ENCODE measurements at places on chromosomes 16 and 17.

DNA sequence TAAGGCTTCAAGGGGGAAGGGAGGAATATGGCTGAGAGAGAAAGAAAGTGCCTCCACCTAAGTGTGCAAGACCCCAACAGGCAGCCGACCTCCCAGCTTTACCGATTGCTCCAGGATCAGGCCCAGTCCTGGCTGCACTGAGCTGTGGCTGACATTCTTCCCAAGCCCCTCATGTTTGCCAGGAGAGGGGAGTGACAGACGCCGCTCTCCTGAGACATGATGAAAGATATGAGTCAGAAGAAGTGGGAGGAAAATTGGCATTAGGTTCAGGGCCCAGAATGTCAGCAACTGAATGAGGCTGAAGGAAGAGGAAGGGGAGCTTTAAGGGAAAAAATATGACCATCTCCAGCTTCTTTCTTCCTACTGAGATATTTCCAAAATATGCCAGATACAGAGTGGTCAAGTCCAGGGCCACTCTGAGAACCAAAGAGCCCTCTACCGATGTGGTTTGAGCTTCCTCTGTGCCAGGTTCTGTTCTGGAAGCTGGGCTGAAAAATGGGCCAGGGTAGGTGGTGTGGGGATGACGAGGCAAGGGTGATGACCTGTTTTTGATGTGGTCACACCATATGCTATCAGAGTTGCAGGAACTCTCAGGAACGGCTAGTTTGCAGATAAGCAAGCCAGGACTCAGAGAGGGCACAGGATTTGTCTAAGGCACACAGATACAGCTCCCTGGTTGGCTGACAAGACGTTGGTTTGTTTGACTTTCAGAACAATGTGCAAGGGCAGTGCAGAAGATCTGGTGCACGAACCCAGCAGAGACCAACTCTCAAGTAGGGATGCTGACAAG is 176.7 kb downstream of the SOX9 start:
- no peak for DNase-seq

DNA sequence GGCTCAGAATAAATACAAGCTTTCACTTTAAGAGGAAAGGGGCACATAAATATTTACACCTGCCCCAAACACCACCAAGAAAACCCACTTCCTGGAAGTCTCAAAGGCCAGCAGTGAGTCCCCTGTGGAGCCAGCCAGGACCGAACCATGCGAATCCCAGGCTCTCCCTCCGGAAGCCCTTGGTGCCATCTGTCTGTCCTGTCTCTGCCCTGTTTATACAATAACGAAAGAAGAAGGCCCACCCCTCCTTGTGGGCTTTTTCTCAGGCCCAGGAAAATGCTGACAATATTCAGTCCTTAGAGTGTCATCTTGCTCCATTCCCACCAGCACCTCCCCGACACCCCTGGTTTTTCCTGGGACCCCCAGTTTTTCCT is 3.6 kb upstream of the SLC6A4 start:
- no peak for DNase-seq

- no peak for DNase-seq
Measured at GRCh38 chr16:12168074-12169000, 191.8 kb downstream of the SNX29 start.

GRCh38 chr16:7405166-7405565 is 72.5 kb downstream of the RBFOX1 start:
- peak; percentile 10 for DNase-seq

GRCh38 chr16:78292086-78292843 is 192.8 kb downstream of the WWOX start:
- DNase-seq = no peak

DNA sequence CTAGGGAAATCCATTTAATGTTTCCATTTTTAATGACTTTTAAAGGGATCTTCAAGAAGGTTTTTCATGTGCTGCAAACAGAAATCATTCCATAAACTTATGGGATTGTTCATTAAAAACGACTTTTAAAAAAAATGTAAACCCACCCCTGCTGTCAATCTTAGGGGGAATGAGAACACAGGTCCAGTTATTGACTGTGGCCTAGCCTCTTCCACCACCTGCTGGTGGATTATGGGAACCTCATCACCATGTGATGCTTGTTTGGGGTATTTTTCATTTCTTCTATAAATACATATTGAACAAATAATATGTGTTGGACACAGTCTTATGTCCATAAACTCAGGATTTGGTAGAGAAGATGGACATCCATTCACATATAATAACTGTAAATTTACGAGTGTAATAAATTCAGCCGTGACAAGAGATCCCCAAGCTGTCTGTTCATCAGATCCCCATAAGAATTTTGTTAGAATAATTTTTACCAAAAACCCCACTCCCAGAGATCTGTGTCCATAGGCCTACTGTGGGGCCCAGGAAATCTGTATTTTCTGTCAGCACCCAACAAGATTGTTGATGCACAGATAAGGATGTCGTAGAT is 42.0 kb upstream of the TMC5 start:
- DNase-seq = peak; percentile 34

DNA sequence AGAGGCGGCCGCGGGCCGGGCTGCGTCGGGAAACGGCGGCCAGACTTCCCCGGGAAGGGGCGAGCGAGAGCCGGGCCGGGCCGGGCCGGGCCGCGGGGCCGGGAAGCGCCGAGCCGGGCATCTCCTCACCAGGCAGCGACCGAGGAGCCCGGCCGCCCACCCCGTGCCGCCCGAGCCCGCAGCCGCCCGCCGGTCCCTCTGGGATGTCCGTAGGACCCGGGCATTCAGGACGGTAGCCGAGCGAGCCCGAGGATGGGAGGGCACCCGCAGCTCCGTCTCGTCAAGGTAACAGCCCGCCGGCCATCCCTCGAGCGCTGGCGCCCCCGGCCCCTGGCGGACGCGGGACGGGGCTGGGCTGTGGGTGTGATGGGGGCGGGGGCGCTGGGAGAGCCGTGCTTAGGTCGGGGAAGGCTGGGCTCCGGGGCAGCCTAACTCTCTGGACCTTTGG is at the start of gene CRHR1:
TSS of gene CRHR1 (plus strand) at position 28 of the 448 bp plus-strand sequence. CDS start at position 253, 225 bp downstream.
- no peak for DNase-seq

- no peak for DNase-seq
Measured at GRCh38 chr17:32621612-32622312, 135.0 kb downstream of the CDK5R1 start.

GRCh38 chr16:74871608-74872007 is 97.0 kb upstream of the FA2H start:
- no peak for DNase-seq

DNA sequence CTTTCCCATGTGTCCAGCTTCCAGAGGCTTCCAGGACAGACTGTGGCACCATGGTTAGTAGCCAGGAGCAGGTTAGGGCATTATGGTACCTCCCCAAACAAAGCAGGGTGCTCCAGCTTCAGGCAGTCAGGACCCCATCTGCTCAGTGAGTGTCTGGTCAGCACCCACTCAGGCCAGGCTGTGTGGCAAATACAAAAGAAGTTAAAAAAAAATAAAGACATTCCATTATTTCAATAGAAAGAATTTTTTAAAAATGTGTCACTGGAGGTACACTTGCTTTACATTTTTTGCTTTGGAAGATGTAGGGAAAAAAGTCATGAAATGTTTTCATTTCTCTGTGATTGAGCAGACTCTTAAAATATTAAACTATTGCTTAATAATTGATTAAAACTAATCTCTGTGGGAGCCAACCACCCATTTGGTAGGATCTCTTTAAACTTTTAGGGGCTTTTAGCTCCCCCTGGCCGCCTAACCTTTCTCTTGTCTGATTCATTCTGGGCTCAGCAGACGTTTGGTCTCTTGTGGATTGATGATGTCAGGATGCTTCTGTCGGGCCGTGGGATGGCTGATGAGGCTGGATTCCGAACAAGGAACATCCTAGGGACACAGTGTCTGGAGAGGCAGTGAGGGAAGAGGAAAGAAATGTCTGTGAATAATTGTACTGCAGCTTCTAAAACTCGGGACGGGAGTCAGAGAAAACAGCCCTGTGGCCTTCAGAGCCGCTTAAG is 28.4 kb upstream of the NPTX1 start:
- no peak for DNase-seq

Measured in NCI-H1105 (cell line).